ENCODE measurements at places on chromosomes 16 and 17.
A peak's percentile ranks its signal among the peaks of the same experiment; 100 is the strongest.

- DNase-seq: peak; percentile 9
These were observed 125.2 kb downstream of the CDH11 start for GRCh38 chr16:64996641-64997040.

DNA sequence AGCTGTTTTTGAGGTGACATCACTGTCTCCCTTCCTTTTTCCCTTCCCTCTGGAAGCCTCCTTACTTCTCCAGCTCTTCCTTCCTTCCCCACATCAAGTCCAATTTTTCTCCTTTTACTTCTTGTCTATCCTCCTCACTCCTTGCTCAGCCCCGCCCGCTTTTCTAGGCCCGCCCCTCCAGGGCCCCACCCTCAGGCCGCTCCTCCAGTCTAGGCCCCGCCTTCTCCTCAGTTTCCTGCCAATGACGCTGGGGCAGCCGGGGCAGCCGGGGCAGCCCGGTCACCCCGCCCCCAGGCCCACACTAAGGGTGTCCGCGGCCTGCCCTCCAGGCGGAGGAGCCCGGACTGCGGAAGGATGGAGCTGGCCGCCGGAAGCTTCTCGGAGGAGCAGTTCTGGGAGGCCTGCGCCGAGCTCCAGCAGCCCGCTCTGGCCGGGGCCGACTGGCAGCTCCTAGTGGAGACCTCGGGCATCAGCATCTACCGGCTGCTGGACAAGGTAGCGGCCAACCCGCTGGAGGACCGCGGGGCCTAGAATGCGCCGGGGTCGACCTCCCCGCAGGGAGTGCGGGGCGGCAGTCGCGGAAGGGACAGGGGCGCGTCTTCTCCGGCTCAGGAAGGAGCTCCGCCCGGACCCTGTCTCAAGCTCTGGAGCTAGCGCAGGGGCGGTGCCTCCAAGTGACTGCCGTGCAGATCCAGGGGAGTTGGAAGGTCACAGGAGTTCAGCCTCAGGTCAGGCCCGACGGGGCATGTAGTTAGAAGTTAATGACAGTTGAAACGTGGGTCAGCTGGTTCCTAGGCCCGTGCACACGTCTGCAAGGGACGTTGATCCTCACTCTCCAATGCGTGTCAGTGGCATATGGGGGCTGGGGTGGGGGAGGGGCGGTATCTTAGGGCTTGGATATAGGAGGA lies at the start of gene PCTP:
Gene PCTP, plus strand, starts transcription at position 302 of the 908 bp plus-strand sequence. Its CDS starts 53 bp downstream, at position 355.
- peak; percentile 86 for DNase-seq

GRCh38 chr17:78255029-78255656 lies 23.7 kb downstream of the TMEM235 start:
- DNase-seq: no peak

GRCh38 chr17:1754430-1755112 lies 7.3 kb upstream of the SERPINF1 start:
- DNase-seq: no peak

DNA sequence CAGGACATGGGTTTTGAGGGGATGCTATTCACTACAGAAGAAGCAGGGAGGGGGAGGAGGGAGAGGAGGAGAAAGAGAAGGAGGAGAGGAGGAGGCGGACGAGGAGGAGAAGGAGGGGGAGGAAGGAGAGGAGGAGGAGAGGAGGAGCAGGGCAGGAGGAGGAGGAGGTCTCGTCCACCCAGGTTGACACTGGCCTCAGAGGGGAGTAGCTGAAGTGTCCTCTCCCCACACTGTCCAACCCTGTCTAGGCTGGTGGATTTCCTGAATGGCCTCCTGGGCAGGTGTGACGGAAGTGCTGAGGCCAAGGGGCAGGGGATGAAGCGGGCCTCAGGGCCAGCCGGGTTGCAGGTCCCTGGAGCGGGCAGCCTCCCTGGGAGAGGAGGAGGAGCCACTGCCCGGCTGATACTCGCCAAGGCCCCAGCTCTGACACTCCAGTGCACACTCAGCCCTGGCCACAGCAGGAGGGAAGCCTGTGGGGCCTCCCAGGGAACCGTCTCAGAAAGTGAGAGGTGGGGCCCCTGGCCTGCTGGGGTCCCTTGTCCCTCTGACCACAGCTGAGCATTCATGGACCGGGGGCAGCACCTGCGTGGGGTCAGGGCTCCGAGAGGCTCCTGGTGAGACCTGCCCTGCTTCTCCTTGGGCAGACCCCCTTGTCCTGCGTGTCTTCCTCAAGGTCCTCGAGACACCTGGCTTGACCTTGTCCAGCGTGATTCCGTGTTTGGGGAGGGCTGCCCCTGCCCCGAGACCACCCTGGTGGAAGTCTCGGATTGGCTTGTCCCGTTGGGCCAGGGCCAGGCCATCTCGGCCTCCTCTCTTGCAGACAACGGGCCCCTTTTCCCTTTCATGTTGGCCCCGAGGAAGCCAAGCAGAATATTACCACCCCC lies 200.6 kb upstream of the CIBAR2 start:
- DNase-seq: no peak

DNA sequence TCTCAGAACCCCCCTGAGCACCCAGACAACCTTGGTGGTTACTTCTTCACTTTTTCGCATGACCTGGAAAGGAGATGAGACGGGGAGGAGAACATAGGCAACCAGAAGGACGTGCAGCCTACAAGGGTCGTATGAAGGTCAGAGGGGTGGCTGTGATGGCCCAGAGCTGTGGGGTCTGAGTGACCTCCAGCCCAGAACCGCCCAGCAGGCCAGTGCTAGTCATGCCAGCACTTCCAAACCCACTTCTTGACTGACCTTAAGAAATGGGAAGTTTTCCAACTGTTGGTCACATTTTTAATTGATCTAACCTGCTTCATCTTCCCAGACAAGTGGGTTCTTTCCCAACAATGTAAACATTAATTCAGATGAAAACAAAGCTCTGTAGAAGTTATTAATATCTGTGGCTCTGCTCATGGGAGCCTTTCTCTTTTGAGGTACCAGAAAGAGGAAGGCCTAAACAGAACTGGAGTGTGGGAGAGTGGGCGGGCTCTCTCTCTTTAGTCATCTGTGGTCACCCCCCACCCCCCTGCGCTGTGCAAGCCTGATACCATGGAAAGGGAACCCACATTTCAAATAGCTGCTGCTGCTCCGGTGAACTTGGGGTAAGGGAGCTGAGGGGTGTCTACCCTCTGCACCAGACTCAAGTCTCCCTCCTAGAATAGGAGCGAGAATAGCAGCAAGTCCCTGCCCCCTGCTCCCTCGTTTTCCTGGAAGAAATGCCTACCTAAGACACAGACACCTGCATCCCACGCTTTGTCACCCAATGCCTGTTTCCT lies 101.6 kb downstream of the RAB11FIP4 start:
- no peak for DNase-seq

- DNase-seq: no peak
These were observed 2.3 kb downstream of the STX1B start for GRCh38 chr16:31008149-31008548.

DNA sequence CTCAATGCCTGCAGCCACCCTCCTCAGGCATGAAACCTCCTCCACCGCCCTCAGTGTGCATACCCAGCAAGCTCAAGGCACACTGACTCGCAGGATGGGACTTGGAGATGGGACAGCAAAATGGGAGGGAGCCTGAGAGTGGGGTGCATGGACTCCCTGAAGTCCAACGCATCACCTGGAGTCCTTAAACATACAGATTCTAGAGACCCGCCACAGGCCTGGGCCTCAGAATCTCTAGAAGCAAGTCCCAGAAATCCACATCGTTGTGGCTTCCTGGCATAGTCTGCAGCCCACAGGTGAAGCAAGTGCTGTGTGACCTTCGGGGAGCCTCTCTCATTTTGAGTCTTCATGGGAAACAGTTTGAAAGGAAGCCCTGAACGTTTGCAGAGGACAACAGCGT lies 3.6 kb upstream of the TBX21 start:
- no peak for DNase-seq

- DNase-seq: no peak
These were observed 539 bp downstream of the LRRC45 start for GRCh38 chr17:82023447-82024241.

- no peak for DNase-seq
These were observed 109.9 kb upstream of the DNAH9 start for GRCh38 chr17:11488407-11488806.

DNA sequence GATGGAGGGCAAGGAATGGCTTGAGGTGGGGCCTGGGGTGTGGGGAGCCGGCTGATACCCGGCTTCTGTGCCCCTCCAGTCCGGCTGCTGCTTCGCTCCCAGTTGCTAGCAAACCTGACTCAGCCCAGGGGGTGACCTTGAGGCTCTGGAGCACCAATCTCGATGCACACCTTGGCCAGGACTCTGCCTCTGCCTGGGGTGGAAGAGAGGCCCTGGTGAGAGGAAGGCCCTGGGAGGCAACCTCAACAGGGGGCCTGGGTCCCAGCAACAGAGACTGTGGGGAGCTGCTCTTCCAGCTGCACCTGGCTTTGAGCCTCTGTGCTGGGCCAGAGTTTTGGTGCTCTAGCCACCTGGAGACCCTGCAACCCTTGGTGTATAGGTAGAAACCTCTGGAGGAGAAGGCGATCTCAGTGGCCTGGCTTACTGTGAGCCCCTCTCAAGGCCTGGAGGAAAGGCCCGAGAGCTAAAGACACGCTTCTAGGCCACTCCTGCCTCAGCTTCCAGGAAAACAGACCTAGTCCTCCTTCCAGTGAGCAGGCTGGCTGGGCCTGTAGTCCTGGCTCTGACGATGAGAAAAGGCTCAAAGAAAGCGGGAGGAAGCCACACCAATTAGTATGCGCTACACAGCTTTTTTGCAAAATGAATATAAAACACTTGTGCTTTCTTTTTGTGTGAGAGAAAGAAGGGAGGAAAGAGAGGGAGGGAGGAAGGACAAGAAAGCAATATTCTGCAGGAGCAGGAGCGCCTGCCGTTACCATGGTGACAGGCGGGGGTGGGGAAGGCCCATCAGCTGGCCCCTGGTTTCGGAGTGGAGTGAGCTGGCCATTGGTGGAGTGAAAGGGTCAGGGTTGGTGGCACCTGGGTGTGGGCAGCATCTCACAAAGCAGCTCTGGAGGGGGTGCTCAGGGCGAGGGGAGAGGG lies 51.0 kb downstream of the VAC14 start:
- no peak for DNase-seq

DNA sequence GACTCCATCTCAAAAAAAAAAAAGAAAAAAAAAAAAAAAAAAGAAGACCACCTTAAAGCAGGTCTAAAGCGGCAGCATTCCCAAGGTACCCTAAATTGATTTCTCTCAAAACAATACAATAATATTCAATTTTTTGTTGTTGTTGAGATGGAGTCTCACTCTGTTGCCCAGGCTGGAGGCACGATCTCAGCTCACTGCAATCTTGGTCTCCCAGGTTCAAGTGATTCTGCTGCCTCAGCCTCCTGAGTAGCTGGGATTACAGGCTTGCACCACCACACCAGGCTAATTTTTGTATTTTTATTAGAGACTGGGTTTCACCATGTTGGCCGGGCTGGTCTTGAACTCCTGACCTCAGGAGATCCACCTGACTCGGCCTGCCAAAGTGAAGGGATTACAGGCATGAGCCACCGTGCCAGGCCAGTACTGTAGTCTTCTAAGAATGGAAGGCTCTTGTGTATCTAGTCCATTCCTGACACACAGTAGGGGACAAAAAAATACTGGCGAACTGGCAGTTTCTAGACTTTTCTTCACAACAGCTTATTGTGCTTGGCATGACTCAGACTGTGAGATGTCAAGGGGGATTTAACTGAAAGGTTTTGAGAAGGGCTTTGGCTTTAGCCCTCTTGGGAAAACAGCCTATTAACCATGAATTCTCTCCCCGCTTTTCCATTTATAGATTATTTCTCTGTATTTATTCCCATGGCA lies 17.3 kb downstream of the CDR2 start:
- no peak for DNase-seq

- DNase-seq: no peak
These were observed 705.7 kb downstream of the MAF start for GRCh38 chr16:78894886-78895285.

GRCh38 chr16:89187032-89187769 lies 13.1 kb downstream of the SLC22A31 start:
- no peak for DNase-seq

DNA sequence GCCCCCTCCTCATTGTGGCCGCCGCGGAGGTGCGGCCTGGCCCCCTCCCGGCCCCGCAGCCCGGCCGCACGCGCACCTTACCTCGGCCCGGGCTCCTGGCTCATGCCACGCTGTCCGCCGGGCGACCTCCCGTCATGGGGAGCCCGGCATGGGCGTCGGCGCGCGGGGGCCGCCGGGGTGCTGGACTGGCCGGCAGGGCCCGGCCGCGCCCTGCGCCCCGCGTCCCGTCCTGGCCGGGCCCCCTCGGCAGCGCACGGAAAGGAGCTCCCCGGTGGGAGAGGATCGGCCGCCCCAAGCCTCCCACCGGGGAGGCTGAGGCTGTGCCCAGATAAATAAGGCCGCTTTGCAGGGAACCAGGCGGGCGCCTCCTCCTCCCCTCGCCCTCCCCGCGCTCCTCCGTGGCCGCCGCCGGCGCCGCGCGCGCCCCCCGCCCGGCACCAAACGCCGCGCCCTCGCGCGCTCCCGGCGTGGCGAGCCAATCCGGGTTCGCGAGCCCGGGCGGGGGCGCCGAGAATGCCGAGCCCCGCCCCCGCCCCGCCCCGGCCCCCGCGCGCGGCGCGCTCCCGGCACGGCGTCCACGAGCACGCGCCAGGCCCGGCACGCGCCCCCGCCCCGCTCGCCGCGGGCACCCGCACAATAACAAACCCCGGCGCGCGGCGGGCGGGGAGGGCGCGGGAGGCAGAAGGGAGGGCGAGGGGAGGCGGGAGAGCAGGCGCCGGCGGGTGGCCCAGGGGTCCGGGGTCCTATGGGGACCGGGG lies at the start of gene FBXL16:
Gene FBXL16, minus strand, starts transcription at position 371 of the 758 bp plus-strand sequence. CDS start 8,396 bp downstream, outside the sequence.
- DNase-seq: peak; percentile 60

DNA sequence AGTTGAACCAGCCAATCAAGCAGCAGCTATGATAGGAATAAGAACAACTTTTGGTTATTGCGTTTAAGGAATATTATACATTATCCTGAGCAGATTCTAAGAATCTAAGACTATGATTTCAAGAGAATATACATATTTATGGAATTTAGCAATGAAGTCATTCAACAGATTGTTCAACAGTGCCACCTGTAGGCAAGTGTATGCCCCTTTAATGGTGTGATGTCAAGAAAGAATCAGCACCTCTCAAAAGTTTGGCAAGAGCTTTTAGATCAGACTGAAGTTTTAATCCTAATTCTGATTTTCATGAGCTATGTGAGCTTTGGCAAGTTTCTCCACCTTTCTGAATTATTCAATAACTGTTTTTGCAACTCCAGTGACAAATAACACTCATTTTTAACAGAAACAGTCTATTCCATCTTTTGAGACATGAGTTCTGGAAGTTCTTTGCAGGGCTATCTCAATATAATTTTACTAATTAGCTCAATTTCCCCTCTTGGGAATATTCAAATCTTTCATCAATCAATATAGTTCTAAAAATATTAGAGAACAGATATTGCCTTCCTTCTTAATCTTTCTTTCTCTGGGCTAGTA lies 474.3 kb upstream of the TOM1L1 start:
- peak; percentile 6 for DNase-seq

Measured in NCI-H774 (cell line).